Uterus (tissue), 4 donors: ENCODE measurements at places on chromosomes 7 and 10. TPM values are rescaled to one million over a fixed set of nuclear protein-coding genes. Genes with fewer than 3 reads are reported as not detected.
A peak's percentile ranks its signal among the peaks of the same experiment; 100 is the strongest.

TET1 gene
- total RNA-seq: 4.6 TPM

IQUB gene
- total RNA-seq: 9.9 TPM

CABCOCO1 gene
- not detected for total RNA-seq

PNLIP gene
- not detected for total RNA-seq

FGFR2 gene
- 159 TPM for total RNA-seq

GPR26 gene
- not detected for total RNA-seq

GRCh38 chr7:18202315-18203045 lies 174.8 kb upstream of the PRPS1L1 start:
- DNase-seq: no peak

DNA sequence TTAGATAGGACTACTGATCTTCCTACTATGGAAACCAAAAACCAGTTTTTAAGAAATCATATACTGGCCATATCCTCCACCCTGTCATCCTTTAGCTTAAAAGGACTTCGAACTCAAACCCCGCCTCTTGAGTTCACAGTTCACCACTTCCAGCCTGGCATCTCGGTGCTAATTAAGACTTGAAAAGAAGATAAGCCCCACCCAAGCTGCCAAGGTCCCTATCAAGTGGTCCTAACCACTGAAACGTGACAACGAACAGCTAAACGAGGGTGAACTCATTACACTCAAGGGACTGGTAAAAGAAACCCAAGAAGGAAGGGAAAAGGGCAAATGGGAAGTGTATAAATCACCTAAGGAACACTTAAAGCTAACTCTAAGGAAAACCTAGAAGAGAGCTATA lies 16.1 kb downstream of the COL17A1 start:
- DNase-seq: no peak

DNA sequence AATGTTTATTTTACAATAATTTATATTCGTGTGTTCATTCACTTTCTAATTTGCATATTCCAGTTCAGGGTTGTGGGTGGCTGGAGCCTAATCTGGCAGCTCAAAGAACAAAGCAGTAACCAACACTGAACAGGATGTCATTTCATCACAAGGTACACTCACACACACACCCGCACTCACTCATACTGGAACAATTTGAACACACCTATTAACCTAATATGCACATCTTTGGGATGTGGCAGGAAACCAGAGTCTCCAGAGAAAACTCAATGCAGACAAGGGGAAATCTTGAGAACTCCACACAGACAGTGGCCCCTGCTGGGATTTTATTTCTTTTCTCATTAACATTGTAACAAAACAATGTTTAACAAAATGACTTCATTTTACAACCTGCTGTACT lies 97.4 kb downstream of the TWIST1 start:
- DNase-seq: no peak

- DNase-seq: no peak
These were observed 277.5 kb upstream of the MAGI2 start for GRCh38 chr7:79730971-79731370.

DNA sequence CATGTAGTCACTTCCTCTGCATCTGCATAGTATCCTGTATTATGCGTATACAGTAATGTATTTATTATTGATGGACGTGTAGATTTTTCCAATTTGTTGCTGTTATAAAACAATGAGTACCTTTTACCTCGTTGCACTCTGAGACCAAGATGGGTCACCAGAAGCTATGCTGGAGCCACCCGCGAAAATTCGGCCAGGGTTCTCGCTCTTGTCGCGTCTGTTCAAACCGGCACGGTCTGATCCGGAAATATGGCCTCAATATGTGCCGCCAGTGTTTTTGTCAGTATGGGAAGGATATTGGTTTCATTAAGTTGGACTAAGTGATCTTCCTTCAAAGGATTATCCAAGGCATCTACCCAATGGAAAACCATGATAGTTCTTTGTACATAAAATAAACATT lies 1.0 kb downstream of the PSMC2 start:
- DNase-seq: no peak

GRCh38 chr7:129030440-129030839 lies 24.5 kb downstream of the TNPO3 start:
- no peak for DNase-seq

- peak; percentile 46 for DNase-seq
These were observed 35.5 kb downstream of the CAV1 start for GRCh38 chr7:116560021-116560970.

DNA sequence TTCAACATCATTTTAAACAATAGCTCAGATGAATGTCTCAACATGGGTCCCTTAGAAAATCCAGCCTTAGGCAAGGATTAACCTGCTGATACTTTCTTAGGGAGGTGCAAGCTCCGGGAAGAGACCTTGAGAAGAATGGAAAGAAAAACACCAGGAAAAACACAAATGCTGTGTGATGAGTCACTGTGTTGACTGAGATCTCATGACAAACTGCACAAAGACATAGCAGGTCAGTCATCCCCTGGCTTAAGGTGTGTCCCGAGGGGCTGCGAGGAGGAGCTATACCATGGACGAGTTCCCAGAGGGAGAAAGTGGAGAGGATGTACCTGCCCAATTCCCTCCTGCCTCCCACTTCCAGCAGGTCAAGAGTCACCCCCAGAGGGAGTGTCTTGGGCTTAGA lies 98.0 kb downstream of the TEX36 start:
- DNase-seq: no peak

GRCh38 chr7:140674356-140674800 lies 1.6 kb downstream of the ADCK2 start:
- DNase-seq: no peak

DNA sequence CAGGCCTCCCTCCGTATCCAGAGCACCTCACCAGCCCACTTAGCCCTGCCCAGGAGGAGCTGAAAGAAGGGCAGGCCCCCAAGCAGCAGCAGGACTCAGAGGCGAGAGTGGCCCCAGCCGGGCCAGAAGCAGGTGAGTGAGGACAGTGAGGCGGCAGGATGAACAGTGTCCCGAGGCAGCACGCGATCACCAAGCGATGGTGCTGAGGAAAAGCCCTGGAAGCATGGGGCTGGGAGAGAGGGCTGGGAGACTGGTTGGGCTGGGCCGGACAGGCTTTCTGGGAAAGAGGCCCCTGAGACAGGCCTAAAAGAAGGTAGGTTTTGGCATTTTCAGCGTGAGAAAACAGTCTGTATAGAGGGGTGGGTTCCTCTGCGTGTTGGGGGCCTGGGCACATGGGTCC lies 16.4 kb downstream of the ZNF783 start:
- no peak for DNase-seq

DNA sequence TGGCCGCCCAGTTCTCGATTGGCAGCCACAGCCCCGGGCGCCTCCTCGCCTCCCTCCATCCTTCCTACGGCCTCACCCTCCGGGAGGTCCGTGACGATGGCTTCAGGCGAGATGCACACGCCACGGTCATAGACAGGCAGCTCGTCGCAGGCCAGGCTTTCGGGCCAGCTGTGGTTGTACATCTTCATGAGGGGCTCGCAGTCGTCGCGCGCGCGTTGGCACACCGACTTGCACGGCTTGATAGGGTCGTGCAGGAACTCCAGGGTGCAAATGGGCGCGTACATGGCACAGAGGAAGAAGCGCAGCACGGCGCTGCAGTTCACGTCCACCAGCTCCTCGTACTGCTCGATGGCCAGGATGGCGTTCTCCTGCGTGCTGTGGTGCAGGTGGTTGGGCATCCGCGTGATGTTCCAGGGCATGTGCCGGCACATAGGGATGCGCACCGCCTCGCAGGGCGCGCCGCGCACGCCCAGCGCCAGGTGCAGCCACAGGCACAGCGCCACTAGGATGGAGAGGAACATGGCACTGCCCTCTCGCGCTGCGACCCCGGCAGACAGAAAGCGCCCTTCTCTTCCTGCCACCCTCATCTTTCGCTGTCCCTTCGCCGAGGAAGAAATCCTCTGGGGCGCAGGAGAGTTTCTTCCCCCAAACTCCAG lies 472 bp downstream of the SFRP4 start:
- peak; percentile 44 for DNase-seq

DNA sequence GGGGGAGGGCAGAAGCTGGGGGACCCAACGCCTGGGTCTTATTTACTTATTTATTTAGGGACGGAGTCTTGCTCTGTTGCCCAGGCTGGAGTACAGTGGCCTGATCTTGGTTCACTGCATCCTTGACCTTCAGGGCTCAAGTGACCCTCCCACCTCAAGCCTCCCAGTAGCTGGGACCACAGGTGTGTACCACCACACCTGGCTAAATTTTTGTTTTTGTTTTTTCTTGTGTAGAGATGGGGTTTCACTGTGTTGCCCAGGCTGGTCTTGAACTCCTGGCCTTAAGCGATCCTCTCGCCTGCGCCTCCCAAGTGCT lies 1.7 kb upstream of the MOGAT3 start:
- DNase-seq: no peak

- no peak for DNase-seq
These were observed 26.6 kb downstream of the GIMAP8 start for GRCh38 chr7:150476819-150477631.

DNA sequence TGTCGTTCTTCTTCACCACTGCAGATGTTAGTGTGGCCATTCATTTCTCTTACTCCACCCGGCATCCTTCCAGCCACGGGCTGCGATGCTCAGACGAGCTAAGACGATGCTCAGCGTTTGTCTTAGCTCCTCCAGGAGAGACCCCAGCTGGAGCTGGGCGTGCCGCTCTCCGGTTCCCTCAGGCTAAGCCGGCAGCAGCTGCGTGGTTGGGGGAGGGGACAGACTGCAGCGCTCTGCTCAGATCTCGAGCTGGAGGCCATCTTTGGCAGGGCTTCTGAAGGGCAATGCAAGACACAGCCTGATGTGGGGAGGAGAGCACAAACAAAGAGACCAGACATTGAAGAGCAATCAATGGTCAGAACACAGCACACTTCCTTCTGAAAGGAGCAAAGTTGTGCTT lies 4.8 kb downstream of the INA start:
- DNase-seq: no peak

DNA sequence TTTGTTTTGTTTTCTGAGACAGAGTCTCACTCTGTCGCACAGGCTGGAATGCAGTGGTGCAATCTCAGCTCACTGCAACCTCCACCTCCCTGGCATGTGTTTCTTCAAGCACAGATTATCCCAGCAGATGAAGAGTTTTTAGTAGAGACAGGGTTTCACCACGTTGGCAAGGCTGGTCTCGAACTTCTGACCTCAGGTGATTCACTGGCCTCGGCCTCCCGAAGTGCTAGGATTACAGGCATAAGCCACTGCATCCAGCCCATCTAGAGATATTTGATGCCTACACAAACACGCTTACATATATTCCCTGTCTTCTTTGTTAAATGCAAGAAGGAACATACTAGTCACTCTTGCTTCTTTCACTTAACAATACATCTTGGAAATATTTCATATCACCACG lies 5.9 kb upstream of the PTF1A start:
- DNase-seq: no peak

DNA sequence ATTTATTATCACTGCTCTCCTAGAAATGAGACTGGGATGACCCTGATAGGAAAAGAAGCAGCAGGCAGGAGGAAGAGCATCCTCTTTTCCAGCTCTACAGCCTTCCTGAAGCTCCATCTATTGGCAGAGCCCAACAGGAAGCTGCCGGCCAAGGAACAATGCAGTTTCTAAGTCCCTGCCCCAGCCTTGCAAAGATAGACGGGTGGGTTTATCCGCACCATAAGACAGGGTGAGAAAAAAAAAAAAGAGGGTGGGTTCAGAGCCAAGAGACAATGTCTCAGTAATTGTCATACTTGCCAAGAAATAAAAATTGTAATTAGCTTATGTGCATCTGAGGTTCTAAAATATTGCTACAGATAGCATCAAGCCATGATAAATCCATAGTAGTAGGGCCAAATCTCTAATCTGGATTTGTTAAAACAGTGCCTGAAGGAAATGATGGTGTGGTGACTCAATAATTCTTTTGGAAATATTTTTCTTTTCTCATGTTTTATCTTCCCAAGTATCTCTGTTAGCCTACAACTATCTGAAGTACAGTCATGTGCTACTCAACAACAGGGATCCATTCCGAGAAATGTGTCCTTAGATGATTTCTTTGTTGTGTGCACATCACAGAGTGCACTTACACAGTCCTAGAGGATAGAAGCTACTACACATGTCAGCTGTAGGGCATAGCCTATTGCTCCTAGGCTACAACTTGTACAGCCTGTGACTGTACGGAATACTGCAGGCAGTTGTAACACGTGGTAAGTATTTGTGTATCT lies 242.9 kb upstream of the CXCL12 start:
- no peak for DNase-seq

DNA sequence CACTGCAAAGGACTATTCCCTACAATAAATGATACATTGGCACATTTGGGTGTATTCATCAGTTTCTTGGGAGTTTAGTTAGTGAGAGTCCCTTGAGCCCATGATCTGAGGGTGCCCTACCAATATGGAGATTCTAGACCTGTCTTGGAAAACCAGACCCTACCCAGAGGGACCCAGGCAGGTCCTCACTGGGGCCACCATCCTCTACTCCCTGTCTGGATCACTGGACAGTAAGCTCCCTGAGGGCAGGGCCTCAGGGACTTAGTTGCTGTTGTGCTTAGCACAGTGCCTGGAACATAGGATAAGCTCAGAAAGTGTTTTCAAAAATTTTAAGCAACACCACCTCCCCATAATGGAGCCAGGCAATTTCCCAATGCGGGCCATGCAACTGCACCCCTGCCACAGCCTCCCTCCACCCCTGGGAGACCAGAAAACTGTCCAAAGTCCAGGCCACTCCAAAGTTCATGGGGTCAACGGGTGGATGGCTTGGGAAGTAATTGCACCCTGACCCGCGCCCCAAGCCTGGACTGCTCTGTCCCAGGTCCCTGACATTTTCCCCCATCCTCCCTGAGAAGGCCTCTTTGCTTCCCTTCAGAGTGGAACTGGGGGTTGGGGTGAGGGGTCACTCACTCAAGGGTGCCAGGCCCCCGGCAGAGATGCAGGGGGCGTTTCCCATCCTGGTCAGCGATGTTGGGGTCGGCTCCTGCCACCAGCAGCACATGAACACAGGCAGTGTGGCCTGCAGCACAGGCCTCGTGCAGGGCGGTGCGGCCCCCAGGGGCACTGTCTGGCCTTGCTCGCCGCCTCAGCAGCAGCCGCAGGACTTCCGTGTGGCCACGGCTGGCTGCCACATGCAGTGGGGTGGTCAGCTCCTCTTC lies 1.0 kb downstream of the ASB10 start:
- no peak for DNase-seq

DNA sequence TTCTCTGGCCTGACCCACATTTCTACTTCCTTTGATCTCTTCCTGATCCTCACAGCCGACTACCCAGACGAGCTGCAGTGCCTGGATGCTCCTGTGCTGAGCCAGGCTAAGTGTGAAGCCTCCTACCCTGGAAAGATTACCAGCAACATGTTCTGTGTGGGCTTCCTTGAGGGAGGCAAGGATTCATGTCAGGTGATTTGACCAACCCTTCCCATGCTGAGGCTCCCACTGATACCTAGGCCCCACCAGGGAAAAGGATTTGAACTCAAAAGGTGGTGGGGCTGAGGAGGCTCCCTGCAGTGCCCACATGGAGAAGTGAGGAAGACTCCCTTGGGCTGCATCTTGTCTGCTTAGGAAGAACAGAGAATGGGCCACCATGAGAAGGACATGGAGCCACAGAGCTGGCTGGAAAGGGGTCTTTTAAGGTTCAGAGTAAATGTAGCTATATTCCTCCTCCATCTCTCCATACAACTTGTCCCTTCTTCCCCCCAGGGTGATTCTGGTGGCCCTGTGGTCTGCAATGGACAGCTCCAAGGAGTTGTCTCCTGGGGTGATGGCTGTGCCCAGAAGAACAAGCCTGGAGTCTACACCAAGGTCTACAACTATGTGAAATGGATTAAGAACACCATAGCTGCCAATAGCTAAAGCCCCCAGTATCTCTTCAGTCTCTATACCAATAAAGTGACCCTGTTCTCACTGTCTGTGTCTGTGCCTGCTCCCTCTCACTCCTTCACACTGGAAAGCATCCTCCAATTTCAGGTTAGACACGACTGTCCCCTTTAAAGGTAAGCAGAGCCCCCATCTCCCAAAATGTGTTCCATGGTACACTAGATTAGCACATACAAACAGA lies 3.3 kb downstream of the PRSS1 start:
- no peak for DNase-seq
